SJSA1 (cell line): ENCODE measurements at places on chromosomes 11 and 22. TPM values are rescaled to one million over a fixed set of nuclear protein-coding genes. Genes with fewer than 3 reads are reported as not detected.

ADAMTS8 gene
- total RNA-seq = 0.03 TPM in 1 of 2 replicates, not detected in the other

BTG4 gene
- total RNA-seq = 2.4 TPM in 1 of 2 replicates, not detected in the other

IGSF9B gene
- total RNA-seq = 2.5 TPM in 1 of 2 replicates, not detected in the other

OR2AG2 gene
- not detected in 2 replicates for total RNA-seq

GNAZ gene
- total RNA-seq = 68.9 and 82.5 TPM in 2 replicates

MMP26 gene
- not detected in 2 replicates for total RNA-seq

ZDHHC5 gene
- total RNA-seq = 26.8 and 42.0 TPM in 2 replicates

HBG1 gene
- total RNA-seq = not detected in 2 replicates

RTN4R gene
- total RNA-seq = 0.05 TPM in 1 of 2 replicates, not detected in the other

GRCh38 chr22:29069463-29069862, 3.4 kb upstream of the KREMEN1 start:
- no peak for DNase-seq

DNA sequence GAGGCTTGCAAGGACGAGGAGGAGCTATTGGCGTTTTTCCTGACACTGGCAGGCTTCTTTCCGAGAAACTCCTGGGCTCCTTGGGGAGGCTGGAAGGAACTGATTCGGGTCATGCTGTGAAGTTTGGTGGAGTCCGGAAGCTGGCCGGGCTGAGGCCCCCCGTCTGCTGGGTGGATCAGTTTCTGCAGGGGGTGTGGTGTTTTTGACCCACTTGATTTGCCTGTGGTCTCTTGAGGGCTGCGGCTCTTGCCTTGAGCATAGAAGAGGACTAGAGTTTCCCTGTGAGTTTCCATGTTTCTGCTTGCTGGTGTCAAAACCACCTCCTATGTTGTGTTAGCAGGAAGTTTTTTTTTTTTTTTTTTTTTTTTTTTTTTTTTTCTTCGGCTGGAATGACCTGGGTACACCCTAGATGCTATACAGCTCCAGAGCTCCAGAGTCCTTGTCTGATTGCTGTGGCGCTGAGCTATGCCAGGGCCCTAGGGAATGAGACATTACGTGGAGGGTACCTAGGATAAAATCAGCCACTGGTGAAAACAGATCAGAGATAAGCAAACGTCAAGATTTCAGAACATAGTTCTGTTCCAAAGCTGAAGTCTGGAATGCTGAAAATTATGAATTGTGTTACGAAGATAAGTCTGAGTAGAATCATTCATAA, 728 bp downstream of the TBC1D22A start:
- DNase-seq = no peak

DNA sequence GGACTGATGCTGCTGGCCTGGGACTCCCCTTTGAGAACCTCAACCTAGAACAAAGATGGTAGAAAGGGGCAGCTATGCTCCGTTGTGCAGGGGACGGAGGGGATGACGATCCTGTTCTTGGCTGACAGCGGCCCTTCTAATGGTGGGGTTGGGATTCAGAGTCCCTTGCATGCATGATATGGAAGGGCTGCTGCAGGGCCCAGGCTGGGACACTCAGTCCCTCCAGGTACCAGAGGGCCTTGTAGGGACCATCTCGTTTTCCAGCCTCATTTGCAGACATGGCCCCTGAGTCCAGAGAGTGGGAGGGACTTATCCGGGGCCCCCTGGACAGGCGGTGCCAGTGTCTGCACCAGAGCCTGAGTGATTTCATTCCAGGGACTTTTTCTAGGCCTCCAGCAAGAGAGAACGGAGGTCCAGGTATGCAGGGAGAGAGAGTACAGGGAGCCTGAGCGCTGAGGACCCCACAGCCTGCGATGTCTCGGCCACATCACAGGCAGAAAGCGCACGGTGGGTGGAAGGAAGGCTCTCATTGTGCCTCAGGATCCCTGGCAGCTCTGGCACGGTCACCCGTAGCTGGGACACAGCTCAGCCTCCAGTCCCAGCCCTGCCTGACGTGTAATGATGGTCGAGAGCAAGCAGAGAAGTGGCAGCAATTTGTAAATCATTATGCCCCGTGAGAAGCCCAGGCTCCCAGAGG, 860.8 kb downstream of the TBC1D22A start:
- no peak for DNase-seq

- no peak for DNase-seq
Measured at GRCh38 chr11:28132548-28132947, 24.4 kb downstream of the METTL15 start.

DNA sequence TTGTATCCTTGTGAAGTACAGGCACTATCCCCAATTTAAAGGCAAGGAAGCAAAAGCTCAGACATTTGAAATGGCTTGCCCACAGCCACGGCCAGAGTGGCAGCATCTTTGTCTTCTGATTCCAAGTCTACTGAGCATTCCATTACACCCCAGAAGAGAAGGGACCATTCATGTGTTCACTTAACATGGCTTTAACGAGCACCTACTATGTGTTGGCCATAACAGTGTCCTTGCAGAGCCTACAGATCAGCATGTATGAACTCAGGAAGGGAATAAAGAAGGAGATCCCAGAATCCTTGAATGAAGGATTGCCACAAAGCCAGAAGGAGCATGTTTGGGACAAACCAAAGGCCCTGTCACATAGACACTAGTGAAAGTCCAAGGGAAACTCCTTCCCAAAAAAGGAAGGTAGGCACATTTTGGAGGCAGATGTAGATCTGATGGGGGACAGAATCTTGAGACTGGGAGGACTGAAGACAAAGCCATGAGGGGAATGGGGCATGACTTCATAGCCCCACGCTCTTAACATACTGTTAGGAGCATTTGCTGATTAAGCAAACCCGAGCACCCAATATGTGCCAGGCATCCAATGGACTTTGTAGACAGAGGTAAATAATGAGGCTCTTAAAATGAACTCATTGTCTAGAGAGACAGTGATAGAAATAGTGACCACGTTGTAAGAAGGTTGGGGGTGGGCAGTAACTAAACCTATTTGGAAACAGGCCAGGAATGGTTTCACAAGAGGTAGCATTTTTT, 54.9 kb downstream of the P4HA3 start:
- no peak for DNase-seq

GRCh38 chr11:94757037-94757735, 11.0 kb upstream of the AMOTL1 start:
- no peak for DNase-seq

GRCh38 chr11:128757886-128758612, 64.2 kb downstream of the FLI1 start:
- DNase-seq = no peak

- DNase-seq = no peak
Measured at GRCh38 chr22:38570779-38571364, 889 bp upstream of the DMC1 start.

- no peak for DNase-seq
Measured at GRCh38 chr22:45817745-45818423, 146.2 kb downstream of the ATXN10 start.

DNA sequence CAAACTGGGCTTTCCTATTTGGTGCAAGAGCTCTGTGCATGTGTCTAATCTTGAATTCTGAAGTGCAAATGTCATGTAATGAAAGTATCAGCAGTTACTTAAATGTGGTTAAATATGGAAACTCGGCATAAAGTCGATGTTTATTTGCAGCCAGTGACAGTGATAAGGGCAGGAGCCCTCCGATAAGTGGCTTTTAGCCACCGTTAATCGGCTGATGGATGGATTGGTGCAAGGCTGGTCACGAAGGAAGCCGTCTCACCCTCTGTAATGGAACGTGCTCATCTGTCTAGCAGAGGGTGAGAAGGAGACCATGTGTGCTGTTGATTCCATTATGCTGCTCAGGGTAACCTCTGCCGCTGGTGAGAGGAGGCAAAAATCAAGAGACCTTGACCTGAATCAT, 121.8 kb upstream of the PAX6 start:
- DNase-seq = no peak

DNA sequence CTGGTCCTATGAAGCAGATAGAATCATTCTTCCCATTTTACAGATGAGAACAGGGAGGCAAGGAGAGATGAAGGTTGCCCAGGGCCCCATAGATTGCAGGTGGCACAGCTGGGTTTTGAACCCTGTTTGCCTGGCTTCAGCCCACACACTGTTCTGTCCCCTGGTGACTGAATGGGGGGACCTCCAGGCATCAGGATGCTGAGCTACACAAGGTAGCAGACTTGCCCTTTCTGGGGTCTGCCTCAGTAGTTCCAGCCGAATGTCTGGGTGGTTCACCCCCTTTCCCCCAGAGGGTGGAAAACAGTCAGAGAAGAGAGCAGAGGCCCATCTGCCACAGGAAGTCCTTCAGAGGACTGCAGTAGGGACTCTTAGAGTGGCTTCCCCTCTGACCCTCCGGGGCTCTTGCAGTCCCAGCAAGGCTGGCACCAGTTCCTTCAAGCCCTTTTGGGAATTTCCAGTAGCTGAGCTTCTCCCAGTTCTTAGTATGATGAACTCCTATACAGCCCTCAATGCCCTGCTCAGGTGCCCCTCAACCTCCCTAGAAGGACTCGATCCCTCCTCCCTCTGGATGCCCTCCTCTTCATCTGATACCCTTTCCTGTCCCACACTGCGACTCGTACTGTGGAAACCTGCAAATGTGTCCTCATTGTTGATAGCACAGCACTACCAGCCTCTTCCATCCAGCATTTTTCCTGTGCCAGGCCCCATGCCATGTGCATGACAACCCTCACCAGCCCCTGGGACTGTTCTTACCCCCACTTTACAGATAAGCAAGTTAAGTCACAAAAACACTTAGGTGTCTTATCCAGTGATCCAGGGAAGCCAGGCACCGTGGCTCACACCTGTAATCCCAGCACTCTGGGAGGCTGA, 82.8 kb downstream of the IGLL1 start:
- no peak for DNase-seq

DNA sequence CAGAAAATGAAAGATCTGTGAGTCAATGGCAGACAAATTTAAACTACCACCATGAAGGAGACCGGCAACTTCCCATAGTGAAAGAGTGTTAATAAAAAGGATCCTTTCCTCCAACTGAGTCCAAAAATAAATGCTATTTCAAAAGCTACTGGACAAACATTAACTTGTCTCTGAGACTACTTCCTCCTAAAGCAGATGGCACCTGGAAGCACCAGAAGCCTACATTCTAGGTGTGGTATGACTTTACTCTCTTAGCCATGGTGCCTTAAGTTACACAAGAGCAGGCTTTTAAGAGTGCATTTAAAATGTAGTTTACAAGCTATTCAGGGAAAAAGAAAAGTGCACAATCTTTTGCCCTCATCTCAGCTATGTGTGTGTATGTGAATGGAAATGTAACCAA, 2.5 kb downstream of the ARHGAP32 start:
- DNase-seq = no peak

- peak; percentile 40 for DNase-seq
Measured at GRCh38 chr22:38415561-38416321, 39.3 kb downstream of the KCNJ4 start.
